Prostate gland (tissue), 2 donors: ENCODE measurements at places on chromosomes 13 and 19.

- H3K27ac ChIP-seq = no peak overlapping the region
- no peaks in the 10 kb centered on the region for H3K4me1 ChIP-seq
- no peak for DNase-seq
- no peaks in the 10 kb centered on the region for H3K27me3 ChIP-seq
- no peak overlapping the region for H3K4me3 ChIP-seq
These were observed 70.4 kb upstream of the MRI1 start for GRCh38 chr19:13693889-13694288.

GRCh38 chr19:9037400-9038062 lies 27.3 kb upstream of the MUC16 start:
- no peak overlapping the region for H3K4me3 ChIP-seq
- no peaks in the 10 kb centered on the region for H3K4me1 ChIP-seq
- DNase-seq = no peak
- no peaks in the 10 kb centered on the region for H3K36me3 ChIP-seq
- H3K27ac ChIP-seq = no peak overlapping the region

DNA sequence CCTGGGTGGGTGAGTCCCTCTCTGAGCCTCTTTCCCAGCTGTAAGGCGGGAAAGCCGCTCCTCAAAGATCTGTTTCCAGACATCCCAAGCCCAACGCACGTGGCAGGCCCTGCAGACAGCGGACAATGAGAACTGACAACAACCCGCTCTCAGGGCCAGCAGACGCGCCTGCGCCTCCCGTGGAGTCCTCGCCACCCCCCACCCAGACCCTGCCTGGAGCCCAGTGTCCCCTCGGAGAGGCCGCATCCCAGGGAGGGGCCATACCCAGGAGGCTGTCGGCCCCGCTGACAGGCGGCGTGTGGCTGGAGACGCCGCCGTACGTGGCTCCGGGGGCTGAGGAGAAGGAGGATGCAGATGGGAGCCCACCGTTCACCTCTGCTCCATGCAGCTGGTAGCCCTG lies 16.3 kb upstream of the UQCR11 start:
- no peak overlapping the region for H3K4me3 ChIP-seq
- no peaks in the 10 kb centered on the region for H3K27me3 ChIP-seq
- H3K36me3 ChIP-seq = no peaks in the 10 kb centered on the region
- no peak for DNase-seq

DNA sequence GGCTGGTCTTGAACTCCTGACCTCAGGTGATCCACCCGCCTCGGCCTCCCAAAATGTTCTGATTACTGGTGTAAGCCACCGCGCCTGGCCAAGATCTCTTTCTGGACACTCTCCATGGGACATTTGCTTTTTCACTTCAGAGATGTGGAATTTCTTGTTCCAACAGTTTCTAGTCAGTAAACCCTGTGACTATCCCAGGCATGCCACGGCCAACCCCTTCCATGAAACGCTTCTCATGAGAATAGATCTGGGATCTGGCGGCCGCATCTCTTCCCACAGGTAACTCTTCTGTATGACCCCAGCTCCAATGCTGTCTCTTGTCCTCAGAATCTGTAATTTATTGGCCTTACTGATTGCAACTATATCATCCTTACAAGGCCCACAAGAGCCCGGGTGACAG lies 16.2 kb downstream of the PLPP2 start:
- no peaks in the 10 kb centered on the region for H3K36me3 ChIP-seq
- H3K4me3 ChIP-seq = no peak overlapping the region
- no peaks in the 10 kb centered on the region for H3K4me1 ChIP-seq
- DNase-seq = no peak

GRCh38 chr19:39951686-39952085 lies 17.3 kb upstream of the FCGBP start:
- no peaks in the 10 kb centered on the region for H3K27me3 ChIP-seq

- H3K36me3 ChIP-seq = no peaks in the 10 kb centered on the region
- no peak for DNase-seq
- no peak overlapping the region for H3K27ac ChIP-seq
These were observed 385.7 kb downstream of the DCT start for GRCh38 chr13:94093652-94094315.

- no peaks in the 10 kb centered on the region for H3K36me3 ChIP-seq
- no peak overlapping the region for H3K4me3 ChIP-seq
- DNase-seq = no peak
- no peaks in the 10 kb centered on the region for H3K4me1 ChIP-seq
- H3K27ac ChIP-seq = no peak overlapping the region
These were observed 67.7 kb upstream of the STARD13 start for GRCh38 chr13:33353210-33353609.

DNA sequence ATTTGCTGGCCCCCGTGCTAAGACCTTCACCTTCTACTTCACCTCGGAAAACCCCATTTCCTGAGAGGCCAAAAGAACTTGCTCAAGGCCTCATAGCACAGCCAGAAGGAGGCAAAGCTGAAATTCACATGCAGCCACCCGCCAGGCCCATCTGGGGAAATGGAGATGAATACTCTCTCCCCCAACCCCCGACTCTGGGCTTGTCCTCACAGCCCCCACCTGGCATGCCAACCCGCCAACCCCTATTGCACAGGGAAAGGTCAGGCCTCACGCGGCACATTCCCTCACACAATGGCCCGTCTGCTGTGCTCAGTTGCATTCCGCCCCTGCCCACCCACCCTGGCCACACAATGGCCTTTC lies 3.2 kb downstream of the PRX start:
- no peaks in the 10 kb centered on the region for H3K27me3 ChIP-seq
- no peaks in the 10 kb centered on the region for H3K4me1 ChIP-seq
- H3K4me3 ChIP-seq = no peak overlapping the region
- no peaks in the 10 kb centered on the region for H3K36me3 ChIP-seq

DNA sequence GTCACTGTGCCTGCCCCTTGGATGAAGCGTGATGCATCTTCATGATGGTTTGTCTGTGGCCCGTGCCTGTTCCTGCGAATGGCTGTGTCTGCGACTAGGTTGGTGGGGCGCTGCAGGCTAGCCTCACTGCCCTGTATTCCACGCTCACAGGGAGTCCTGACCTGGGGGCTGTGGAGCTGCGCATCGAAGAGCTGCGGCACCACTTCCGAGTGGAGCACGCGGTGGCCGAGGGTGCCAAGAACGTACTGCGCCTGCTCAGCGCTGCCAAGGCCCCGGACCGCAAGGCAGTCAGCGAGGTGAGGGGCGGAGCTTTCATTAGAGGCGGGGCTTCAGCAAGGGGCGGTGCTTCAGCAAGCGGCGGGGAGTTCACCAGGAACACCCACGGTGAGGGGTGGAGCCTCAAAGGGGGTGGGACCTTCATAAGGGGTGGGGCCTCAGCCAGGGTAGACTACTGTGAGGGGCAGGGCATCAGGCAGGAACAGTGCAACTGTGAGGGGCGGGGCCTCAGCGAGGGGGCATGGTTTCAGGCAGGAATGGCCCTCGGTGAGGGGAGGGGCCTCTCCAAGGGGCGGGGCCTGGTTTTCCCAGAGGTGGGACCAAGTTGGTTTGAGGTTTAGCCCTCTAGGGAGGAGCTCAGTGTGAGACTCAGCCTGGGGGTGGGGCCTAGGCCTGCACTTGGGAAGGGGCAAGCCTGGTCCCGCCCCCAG lies 17.2 kb downstream of the PKN1 start:
- H3K27ac ChIP-seq = no peak overlapping the region
- peaks cover 6% of the 10 kb centered on the region for H3K36me3 ChIP-seq
- no peaks in the 10 kb centered on the region for H3K27me3 ChIP-seq
- no peak overlapping the region for H3K4me3 ChIP-seq
- no peak for DNase-seq

- H3K4me3 ChIP-seq = no peak overlapping the region
- no peaks in the 10 kb centered on the region for H3K36me3 ChIP-seq
- DNase-seq = no peak
- H3K4me1 ChIP-seq = no peaks in the 10 kb centered on the region
- H3K27me3 ChIP-seq = no peaks in the 10 kb centered on the region
- no peak overlapping the region for H3K27ac ChIP-seq
These were observed 420.9 kb upstream of the NBEA start for GRCh38 chr13:34521171-34521570.

- DNase-seq = no peak
- no peaks in the 10 kb centered on the region for H3K4me1 ChIP-seq
- H3K36me3 ChIP-seq = no peaks in the 10 kb centered on the region
- H3K27ac ChIP-seq = no peak overlapping the region
These were observed 779.5 kb downstream of the GPC5 start for GRCh38 chr13:92177966-92178365.
